H9 (cell line): ENCODE measurements at places on chromosomes 16 and 17.

GRCh38 chr17:73947966-73948355, 255.5 kb upstream of the RPL38 start:
- DNase-seq: no peak

GRCh38 chr17:7293816-7294613, 424 bp downstream of the YBX2 start:
- DNase-seq: peak; percentile 92

DNA sequence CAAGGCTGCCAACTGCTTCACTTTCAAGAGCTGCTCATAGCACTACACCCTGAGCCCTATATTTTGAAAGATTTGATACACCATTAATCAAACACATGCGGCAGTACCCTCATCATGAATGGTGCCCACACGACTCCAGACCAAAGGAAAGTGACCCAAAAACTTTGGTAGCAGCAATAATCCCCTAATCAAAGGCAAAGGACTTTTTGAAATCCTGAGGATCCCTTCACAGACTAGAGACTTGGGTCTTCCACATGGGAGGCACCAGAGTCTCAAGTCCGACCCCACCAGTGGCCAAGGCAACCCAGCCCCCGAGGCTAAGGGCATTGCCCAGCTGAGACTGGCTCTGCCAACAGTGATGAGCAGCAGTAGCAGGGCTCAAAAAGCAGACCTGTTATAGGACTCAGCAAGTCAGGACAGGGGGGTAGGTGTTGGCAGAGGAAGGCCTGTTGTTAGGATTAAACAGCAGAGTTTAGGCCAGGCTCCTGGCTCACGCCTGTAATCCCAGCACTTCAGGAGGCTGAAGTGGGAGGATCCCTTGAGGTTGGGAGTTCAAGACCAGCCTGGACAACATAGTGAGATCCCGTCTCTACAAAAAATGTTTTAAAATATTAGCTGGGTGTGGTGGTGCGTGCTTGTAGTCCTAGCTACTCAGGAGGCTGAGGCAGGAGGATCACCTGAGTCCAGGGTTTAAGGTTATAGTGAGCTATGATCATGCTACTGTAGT, 3.2 kb downstream of the TRIM25 start:
- no peak for DNase-seq

- DNase-seq: no peak
Observed at GRCh38 chr16:88926374-88926990, 50.5 kb downstream of the CBFA2T3 start.

- peak; percentile 29 for DNase-seq
Observed at GRCh38 chr16:69260019-69260418, 51.1 kb upstream of the VPS4A start.

GRCh38 chr17:53687324-53687723, 135.4 kb upstream of the KIF2B start:
- DNase-seq: peak; percentile 29

GRCh38 chr17:28700278-28700677, 11.4 kb downstream of the PROCA1 start:
- DNase-seq: no peak

DNA sequence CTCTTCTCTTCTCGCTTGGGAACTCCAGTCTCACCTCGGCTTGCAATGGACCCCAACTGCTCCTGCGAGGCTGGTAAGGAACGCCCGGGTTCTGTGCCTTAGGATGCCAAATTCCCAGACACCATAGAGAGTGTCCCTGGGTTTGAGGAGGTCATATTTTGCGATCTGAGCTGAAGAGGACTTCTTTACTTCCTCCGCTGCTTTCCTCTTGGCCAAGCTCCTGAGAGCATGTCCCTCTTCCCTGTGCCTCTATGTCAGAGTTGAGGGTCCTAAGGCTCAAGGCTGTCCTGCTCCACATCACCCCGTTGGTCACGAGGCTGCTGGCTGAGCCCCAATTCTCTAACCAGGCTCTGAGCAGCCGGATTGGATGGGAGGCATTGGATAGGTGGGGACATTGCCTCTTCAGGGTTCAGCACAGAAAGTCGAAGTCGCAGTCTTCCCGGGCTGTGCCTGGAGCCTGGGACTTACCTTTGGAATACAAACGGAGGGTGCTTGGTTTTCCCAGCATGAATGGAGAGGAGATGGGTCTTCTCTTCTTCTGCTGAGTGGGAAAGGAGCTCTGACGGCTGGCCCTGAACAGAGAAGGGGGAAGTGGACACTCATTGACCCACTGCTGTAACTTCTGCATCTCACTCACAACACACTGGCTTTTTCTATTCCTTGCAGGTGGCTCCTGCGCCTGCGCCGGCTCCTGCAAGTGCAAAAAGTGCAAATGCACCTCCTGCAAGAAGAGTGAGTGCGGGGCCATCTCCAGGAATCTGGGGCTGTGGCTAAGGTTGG, 416 bp downstream of the MT1H start:
- peak; percentile 38 for DNase-seq

GRCh38 chr17:69949973-69950695, 124.9 kb upstream of the KCNJ16 start:
- DNase-seq: no peak

GRCh38 chr16:7714775-7715174, 382.1 kb downstream of the RBFOX1 start:
- no peak for DNase-seq

- no peak for DNase-seq
Observed at GRCh38 chr16:50731989-50732832, 9.7 kb upstream of the CYLD start.

- DNase-seq: no peak
Observed at GRCh38 chr17:66555605-66556004, 253.2 kb downstream of the PRKCA start.

DNA sequence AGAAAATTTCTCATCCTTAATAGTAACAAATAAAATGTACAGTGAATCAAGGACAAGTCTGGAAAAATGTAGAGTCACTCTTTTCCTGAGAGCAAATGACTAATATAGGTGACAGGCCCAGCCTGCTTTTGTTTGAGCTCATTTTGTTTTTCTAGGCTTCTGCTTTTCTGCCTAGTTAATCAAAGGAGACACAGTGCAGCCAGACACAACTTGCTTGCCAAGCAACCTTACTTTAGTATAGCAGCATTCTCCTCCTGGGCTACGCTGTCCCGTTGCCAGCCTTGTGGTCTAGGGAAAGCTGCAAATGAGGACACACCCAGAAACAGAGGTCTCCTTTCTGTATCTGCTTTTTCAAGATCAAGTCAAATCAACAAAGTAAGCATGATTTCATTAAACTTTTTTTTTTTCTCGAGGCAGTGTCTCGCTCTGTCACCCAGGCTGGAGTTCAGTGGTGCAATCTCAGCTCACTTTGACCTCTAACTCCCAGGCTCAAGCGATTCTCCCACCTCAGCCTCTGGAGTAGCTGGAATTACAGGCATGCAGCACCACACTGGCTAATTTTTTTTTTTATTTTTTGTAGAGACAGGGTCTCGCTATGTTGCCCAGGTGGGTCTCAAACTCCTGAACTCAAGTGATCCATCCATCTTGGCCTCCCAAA, 17.2 kb downstream of the GINS3 start:
- no peak for DNase-seq

DNA sequence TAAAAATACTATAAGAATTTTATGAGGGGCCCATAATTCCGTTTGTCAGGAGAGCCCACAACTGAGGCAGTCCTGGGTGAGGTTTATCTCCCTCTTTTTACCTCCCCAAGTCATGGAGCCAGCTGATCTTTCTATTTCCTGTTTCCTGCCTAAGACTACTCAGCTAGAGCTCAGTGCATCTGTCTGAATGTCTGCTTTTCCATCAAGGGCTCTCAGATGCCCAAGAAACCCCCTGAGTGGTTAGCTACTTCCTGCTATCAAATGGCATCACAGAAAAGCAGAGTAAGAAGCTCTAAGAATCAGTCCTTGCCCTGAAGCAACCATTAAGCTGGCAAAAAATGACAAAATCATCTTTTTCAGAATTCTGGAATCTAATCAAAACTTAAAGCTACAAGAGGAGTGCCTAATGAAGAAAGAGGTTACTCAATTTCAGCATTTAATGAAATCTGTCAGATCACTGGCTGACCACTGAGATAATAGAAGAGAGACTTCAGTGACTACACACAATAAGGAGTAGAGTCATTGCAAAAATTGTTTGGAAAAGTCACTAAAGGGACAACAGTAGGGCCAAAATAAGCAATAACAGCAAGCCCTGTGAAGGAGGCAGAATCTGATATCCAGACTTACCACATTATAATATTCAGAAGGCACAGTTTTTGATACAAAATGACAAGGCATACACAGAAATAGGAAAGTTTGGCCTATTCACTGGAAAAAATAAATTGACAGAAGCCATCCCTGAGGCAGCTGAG, 150.1 kb downstream of the CYB561 start:
- no peak for DNase-seq

DNA sequence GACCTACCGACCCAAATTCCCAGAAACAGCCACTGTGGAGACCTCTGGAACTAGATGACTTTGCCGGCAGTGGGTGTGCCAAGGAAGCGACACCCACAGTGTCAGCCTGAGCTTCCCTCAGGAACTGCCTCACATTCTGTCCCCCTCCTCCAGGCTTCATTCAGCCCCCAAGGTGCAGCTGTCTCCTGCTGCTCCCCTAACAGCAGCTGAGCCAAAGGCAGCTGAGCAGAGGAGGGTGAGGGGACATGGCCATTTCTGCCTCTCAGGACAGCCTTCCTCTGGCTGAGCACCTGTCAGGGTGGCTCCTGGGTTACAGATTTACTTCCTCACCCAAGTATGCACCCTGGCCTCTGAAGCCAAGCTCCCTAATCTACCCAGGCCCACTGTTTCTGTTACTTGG, 22.1 kb upstream of the MTMR4 start:
- DNase-seq: no peak
